ENCODE measurements at places on chromosomes 2 and 18. TPM values are rescaled to one million over a fixed set of nuclear protein-coding genes. Genes with fewer than 3 reads are reported as not detected.

- DNase-seq, result no peak
These were observed 81.0 kb downstream of the EDAR start for GRCh38 chr2:108907822-108908712.

GRCh38 chr2:151827564-151828142 lies 568 bp downstream of the ARL5A start:
- peak; percentile 81 for DNase-seq

- no peak for DNase-seq
These were observed 128.0 kb upstream of the GYPC start for GRCh38 chr2:126527836-126528490.

- DNase-seq, result no peak
These were observed 52.6 kb downstream of the ARL4C start for GRCh38 chr2:234444242-234444730.

GRCh38 chr2:26100384-26100783 lies 66.5 kb downstream of the RAB10 start:
- DNase-seq, result no peak

GRCh38 chr18:58536534-58537271 lies 92.2 kb downstream of the ALPK2 start:
- DNase-seq, result no peak

DNA sequence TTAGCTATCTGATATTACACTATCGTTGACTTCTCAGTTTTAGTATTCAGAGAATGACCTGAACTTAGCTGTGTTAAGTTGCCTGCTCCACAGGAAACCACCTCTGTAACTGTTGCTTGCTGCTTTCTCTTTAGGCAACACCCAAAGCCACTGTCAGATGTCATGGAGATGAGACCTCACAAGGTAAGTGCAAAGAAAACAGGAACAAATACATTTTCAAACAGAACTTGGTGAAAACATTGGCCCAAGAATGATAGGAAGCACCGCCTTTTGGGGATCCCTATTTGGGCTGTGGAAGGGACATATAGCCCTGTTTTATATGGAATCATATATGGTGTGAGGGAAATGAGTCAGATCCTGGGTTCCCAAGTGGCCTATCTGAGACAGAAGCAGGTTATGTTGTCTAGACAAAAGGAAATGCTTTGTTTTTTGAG lies 143.4 kb downstream of the UBE2E3 start:
- DNase-seq, result no peak

DNA sequence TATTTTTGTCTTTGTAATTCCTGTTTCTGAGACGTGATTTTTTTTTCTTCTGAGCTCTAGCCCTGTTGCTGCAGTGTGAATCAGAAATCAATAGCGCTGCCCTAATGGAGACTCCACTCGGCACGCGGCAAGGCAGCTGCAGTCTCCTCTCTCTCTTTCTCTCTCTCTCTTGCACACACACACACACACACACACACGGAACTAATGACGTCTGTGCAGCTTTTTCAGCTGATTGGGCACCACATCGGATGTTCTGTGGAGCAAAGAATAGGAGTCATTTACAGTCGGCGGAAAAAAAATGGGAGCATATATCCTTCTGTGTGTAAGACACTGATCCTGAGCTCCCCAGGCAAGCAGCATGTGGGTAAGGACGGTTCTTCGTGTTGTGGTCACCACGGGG lies 2.0 kb upstream of the MYT1L start:
- no peak for DNase-seq

- no peak for DNase-seq
These were observed 153.7 kb downstream of the TGIF1 start for GRCh38 chr18:3603421-3604234.

GRCh38 chr2:38539086-38539485 lies 63.6 kb downstream of the HNRNPLL start:
- no peak for DNase-seq

DNA sequence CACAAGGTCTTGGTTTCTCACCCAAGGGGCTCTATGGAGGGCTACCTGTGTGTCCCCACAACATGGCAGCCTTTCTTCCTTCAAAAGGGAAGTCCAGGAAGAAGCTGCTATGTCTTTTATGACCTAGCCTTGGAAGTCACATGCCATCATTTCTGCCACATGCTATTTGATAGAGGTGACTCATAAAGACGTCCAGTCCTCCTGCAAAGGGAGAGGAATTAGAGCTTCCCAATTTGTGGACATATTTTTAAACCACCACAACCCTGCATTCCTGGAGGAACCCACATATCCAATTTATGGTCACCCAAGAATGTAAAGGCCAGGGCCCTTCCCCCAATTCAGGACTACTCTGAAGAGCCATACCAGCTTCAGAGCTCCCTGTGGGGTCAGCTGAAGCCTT lies 246.2 kb downstream of the CYP26B1 start:
- no peak for DNase-seq

GRCh38 chr2:52862801-52863200 lies 904.8 kb upstream of the CHAC2 start:
- no peak for DNase-seq

DNA sequence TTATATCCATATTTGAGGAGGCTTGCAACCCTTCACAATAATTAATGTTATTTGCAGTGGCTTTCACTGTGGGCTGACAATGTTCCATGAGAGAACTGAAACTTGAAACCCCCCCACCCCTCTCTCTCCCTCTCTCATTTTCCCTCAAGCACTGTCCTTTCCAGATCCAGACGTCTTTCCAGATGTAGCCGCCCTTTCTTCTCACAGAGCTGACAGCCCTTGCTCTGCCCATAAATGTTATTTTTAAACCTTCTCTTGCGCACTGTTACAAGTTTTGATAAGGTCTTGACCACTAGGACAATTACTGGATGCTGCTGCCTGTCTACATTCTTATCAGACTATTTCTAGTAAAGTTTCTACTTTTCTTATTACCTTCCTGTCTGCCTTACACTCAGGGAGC lies 91.4 kb upstream of the LINC00305 start:
- no peak for DNase-seq

GRCh38 chr2:152587187-152587947 lies 129.9 kb downstream of the PRPF40A start:
- no peak for DNase-seq

DNA sequence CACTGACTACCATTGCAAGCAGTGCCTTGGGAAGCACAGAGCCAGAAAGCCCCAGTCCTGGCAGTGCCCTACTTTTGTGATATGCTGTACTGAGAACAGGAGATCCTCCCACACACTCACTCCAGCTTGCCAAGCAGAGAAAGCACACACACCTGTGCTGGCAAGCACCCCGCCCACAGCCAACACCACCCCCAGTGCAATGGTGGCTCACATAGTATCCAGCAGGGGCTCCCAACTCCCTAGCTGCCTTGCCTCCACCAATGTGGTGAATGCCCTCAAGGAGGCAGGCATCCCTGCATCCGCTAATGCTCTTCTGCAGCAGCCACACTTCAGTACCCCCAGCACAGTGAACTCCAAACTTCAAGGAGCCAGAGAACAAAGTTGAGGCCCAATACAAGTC lies 1655.8 kb downstream of the SUCLG1 start:
- no peak for DNase-seq

DNA sequence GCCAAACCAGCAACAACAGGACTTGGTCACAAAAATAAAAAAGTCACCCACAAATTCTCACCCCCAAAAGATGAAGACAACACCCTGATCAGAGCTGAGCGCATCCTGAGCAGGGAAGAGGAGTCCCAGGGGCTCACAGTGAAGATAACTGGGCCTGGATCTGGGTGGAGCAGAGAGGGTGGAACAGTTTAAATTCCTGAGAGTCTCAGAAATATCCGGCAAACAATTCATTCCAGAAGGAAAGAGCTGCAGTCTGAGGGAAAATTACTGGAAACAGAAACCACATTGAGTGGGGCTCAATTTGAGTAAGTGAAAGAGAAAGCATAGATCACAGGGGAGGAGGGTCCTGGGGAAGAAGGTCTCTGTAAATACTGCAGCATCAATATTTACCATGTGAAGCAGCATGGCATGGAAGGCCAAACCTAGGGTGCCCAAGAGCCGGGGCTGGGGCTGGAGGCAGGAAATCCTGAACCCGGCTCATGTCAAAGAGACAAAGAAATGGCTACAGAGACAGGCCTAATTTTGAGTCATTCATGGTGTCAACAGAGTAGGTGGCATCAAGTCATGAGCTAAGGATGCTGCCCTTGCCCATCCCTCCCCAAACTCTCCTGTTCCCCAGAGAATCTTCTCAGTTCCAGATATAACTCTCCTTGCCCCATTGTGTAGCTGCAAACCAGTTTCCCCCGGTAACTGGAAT lies 61.4 kb upstream of the ZBTB7C start:
- DNase-seq, result no peak

- DNase-seq, result no peak
These were observed 83.4 kb upstream of the CYP20A1 start for GRCh38 chr2:203155406-203155805.

DNA sequence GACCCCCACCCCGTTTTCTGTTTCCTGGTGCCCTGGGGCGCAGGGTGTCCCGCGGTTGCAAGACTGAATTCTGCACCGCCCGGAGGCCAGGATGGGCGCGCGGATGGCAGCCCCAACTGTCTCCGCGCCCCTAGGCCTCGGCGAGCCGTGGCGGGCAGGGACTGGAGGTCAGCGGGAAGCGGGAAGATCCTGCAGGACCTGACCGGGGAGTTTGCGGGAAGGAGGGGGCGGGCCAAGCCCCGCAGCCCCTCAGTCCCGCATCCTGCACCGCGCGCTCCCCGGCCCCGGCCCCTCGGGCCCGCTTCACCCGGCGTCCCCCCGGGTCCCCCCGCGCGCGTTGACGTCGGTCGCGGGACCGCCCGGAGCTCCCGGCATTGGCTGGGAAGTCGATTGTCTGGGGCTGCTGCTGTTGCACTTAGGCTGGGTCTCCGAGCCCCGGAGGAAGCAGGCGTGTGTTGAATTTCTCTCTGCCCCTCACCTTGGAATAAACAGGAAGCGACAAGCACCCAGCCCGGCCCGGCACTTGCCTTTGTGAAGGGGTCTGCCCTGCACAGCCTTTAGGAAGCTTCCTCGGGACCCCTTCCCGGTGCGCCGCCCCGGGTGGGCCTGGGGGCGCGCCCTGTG lies at the start of gene LDLRAD4:
Gene LDLRAD4 (plus strand): TSS at position 393 of the 624 bp plus-strand sequence.
- peak; percentile 81 for DNase-seq

GRCh38 chr2:222930862-222931261 lies 70.0 kb downstream of the ACSL3 start:
- no peak for DNase-seq

DNA sequence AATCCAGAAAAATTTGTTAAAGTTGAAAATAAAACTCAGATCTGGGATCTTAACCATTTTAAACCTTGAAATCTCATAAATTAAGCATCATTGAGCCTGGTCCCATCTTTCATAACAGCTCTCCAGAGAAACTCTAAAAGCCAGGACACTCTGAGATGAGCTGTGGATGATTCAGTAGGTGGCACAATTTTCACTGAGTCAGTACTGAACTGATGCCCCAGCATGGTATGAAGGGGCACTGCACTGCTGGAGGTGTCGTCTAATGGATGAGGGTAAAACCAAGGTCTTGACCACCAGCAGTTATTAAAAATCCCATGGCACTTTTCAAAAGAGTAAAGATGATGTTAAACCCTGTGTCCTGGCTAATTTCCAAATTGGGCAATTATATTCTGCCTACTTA lies 170.6 kb downstream of the FIGN start:
- DNase-seq, result no peak

GRCh38 chr2:168490015-168490874 lies 34.2 kb downstream of the CERS6 start:
- no peak for DNase-seq

DNA sequence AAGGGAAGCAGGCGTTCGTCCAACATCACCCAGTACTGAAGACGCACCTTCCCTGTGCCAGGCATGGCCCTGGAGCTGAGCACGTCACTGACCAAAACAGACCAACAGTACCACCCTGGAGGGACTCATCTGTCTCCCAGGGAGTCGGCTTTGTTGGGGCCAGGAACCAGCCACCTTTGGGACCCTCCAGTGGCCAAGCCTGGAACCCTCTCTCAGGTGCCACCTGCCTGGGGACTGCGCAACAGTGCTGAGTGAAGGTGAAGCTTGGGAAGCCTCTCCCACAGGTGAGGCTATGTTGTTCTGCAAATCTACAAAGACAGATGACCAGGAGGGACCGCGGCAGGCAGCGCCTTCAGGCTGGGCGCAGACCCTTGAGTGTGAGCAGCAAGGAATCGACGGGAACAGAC lies 91.4 kb upstream of the OTOS start:
- no peak for DNase-seq

DNA sequence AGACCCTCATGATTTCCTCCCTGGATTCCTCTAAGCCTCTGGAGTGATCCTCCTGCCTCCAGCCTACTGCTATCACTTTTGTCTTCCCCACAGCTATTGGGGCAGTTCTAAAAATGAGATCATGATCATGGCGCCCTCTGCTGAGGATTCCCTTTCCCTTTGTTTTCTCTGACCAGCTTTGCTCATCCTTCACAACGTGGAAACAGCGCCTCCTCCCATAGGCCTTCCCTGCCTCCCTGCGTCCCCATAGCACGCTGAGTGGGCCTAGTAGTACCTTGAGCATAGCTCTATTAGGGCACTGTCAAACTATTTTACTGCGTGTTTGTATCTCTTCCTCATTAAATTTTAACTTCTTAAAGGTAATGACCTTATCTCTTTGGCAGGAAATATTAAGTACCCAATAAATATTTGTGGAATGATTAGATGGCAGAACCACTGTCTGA lies 207.0 kb upstream of the FANCL start:
- peak; percentile 66 for DNase-seq

- DNase-seq, result no peak
These were observed 322.2 kb downstream of the SLC8A1 start for GRCh38 chr2:40129725-40130124.

DNA sequence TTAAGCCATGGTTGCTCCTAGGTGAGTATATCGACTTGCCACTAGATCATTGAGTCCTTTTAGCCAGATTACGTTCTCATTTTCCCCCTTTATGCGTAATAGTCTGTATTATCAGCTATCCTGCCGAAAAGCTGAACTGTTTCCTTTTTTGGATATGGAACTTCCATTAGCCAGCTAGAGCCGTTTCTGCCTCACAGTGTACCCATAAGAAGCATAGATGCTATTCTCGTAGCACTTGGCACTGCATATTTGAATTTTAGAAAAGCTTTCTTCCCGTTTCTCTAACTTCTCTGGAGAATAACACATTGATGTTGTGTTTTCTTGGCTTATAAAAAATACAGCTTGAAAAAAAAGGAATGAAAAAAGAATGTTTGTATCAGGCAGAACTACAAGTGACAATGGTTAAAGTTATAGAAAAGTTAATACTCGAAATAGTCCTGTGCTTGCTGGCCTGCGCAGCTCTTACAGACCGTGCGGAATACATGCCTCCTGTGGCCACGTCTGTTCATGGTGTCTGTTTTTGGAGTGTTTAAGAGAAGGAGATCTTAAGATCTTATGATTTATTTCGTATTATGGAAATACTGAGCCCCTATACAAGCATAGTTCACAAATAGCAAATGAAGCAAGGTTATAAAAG lies 710 bp downstream of the DUSP19 start:
- no peak for DNase-seq

Gene PRSS56
- 0.11 TPM for total RNA-seq

Gene GCKR
- total RNA-seq, result not detected

Gene SOWAHC
- total RNA-seq, result 2.5 TPM

Gene ALLC
- total RNA-seq, result not detected

Gene CIB4
- total RNA-seq, result not detected

Gene AQP12A
- total RNA-seq, result not detected

Gene BCL11A
- 37.5 TPM for total RNA-seq

Gene RTP5
- total RNA-seq, result not detected
